ENCODE measurements at places on chromosomes 2 and 18.

GRCh38 chr2:127563458-127564428 lies 28.3 kb downstream of the MYO7B start:
- DNase-seq, result no peak

DNA sequence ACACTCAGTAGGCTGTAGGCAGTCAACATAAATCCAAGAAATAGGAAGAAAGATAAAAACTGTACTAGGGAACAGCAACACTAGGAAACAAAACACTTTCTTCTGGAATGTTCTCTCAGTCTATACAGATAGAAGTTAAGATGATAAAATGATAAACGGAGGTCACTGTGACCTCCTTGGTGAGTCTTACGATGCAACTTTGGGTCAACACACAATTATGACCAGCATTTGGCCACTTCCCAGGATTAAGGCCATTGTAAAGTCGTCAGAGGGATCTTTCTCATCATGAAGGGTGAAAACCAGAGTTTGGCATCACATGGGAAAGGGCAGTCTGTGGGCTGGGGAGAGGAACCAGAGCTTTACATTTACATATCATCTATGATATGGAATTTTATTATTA lies 33.4 kb downstream of the LAMA3 start:
- no peak for DNase-seq

GRCh38 chr2:136378712-136379595 lies 261.0 kb upstream of the CXCR4 start:
- peak; percentile 71 for DNase-seq

DNA sequence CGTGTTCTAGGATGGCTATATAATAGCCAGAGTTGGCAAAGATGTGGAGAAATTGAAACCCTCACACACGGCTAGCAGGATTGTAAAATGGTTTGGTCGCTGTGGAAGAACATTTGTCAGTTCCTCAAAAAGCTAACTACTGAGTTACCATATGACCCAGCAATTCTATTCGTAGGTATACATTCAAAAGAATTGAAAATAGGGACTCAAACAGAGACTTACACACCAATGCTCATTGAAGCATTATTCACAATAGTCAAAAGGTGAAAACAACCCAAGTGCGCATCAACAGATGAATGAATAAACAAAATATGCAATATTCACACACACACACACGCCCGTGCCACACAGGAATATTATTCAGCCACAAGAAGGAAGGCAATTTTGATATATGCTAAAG lies 98.7 kb downstream of the PLA2R1 start:
- no peak for DNase-seq

- DNase-seq, result peak; percentile 15
Observed at GRCh38 chr2:146661473-146662096, 1183.2 kb upstream of the ACVR2A start.

GRCh38 chr2:200658278-200658864 lies 72.6 kb downstream of the AOX1 start:
- DNase-seq, result no peak

DNA sequence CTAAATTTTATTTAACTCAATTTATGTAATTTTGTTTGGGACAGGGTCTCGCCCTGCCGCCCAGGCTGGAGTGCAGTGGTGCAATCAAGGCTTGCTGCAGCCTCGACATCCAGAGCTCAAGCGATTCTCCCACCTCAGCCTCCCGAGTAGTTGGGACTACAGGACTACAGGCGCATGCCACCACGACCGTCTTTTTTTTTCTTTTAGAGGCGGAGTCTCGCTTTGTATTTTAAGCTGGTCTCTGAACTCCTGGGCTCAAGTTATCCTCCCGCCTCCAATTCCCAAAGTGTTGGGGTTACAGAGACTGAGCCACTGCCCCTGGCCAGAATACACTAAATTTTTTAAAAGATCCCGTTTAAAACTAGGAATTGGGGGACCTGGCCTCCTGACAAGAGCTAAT lies 18.5 kb downstream of the WNT10A start:
- DNase-seq, result no peak

GRCh38 chr2:46114996-46115395 lies 182.2 kb upstream of the EPAS1 start:
- DNase-seq, result no peak

GRCh38 chr2:205047273-205047839 lies 502.1 kb downstream of the PARD3B start:
- DNase-seq, result peak; percentile 25

GRCh38 chr18:61992923-61993322 lies 100.1 kb upstream of the RNF152 start:
- no peak for DNase-seq

GRCh38 chr2:120133572-120134244 lies 89.5 kb downstream of the TMEM185B start:
- DNase-seq, result no peak

DNA sequence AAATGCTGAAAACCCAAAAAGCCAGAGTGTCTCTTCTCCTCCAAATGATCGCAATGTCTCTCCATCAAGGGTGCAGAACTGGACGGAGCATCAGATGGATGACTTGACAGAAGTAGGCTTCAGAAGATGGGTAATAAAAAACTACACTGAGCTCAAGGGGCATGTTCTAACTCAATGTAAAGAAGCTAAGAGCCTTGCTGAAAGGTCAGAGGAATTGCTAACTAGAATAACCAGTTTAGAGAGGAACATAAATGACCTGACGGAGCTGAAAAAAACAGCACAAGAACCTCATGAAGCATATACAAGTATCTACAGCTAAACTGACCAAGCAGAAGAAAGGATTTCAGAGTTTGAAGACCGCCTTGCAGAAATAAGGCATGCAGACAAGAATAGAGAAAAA lies 9.7 kb upstream of the POLE4 start:
- no peak for DNase-seq

GRCh38 chr2:98463988-98464771 lies 19.5 kb downstream of the INPP4A start:
- DNase-seq, result peak; percentile 3

- no peak for DNase-seq
Observed at GRCh38 chr18:12377556-12378197, 650 bp upstream of the AFG3L2 start.

DNA sequence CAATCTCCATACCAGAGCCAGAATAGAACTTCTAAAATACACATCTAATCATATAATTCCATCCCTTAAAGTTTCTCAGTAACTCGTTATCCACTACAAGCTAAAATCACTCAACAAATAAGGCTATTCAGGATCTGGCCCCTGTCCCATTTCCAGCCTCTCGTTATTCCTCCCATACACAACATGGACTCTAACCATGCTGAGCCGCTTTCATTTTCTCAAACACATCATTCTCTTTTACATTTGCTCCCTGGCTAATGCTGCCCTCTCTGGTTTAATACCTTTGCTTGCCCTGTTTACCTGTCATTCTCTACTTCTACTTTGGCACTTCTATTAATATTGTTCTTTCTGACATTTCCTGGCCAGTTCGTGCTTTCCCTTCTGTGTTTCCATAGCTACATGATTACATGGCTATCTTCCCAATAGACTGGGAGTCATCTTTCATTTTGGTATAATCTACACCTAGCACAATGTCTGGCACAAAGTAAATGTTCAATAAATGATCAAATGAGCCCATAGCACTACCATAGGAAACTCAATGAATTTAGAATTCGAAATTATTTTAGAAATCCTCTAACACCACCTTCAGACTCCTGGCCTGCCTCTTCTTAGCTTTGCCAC lies 163.6 kb upstream of the VRK2 start:
- no peak for DNase-seq

DNA sequence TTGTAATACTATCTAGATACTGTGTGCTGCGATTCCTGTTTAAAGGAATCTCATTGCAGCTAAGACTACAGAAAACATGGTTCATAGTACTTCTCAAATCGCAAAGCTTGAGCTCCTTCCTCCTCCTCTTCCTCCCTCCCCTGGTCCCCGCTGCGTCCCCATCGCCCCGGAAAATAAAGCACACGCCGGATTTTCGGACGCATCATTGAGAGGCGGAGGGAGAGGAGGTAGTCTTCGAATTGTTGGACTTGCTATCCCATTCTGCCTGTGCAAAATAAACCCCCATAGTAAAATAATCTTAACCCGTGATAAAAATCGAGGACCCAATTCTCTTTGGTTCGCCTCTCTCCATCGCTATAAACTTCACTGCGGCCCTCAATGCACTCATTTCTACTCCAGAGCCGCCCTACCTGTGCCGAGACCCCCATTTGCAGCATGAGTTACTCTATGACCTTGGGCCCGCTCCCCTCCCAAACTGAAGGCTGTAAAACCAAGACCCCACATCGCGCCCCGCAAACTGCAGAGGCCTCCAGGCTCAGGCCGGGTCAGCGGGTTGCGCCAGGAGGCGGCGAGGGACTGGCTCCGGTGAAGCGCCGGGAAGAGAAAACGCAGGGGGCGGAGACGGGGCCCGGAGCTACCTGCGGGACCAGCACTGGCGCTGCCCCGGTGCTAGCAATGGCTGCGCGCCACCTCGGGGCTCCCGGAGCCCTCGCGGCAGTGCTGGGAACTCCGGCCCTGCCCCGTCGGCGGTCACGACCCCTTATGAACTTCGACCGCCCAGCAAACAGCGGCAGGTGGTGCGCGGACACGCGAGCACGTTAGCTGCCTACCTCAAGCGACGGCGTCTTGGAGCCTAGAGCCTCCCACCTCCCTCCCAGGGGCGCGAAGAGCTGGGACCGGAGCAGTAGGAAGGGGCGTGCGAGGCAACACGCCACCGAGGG lies 649 bp downstream of the ESCO1 start:
- peak; percentile 85 for DNase-seq

DNA sequence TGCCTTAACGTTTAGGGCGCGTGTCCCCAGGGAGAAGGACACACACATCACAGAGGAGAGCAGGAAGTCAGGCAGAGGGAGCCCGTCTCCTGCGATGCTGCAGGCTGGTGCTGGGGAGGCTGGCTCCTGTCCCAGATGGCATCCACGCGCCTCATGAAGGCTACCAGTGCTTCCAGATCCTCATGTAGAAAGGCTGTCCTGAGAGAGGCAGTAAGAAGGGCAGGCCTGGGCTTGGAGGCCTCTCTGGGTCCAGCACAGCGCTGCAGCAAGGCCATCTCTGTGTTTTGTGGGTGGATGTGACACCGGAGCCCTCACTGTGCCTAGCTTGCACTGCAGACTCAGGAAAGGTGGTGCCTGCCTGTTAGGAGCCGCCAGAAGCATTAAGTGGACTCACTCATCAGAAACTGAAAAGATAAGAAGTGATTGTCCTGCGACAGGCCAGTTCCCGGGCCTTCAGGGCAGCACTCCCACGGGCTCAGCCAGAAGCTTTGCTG lies 62.7 kb downstream of the FAM168B start:
- no peak for DNase-seq

DNA sequence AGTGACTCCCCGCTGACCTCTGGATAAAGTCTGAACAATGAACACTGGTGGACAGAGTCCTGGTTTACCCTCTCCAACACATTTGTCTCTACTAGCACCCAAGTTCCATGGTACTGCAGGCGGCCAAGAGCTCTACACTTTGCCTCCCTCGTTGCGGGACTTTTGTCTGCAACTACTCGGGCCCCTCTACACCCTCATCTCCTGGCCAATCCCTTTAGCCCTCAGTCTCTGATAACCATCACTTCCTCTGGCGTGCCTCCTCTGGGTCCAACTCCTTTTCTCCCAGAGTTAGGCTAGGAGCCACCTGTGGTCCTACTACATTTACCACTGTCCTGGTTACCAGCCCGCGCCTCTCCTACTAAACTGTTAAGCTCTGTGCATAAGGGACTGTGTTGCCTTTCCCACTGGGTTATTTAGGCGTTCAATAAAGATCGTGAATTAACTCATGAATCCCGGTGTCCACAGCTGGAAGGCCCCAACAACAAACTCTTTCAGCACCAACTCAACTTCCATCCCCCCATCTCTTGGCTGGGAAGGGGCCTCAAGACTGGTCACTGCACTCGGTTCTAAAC lies 757 bp downstream of the HDHD2 start:
- peak; percentile 42 for DNase-seq

GRCh38 chr2:235055891-235056516 lies 104.2 kb downstream of the SH3BP4 start:
- peak; percentile 66 for DNase-seq

GRCh38 chr2:23286031-23286757 lies 98.8 kb upstream of the KLHL29 start:
- no peak for DNase-seq

GRCh38 chr18:55862693-55863390 lies 274.9 kb upstream of the TCF4 start:
- no peak for DNase-seq

DNA sequence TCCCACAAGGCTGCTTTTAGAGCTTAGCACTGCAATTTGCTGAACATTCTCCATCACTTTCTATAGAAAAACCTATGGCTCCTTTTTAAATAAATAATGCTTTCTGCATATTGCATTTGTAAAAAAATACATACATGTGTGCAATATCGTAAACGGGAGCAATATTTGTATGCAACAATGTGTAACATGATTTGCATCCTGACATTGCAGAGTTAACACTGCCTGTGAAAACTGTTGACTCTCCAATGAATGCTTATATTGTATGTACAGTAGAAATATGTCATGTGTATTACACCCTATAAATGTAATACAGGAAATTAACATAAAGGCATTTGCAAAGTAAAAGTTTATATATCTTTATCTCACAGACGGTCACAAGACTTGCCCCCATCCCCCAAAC lies 135.0 kb upstream of the PIEZO2 start:
- DNase-seq, result no peak

DNA sequence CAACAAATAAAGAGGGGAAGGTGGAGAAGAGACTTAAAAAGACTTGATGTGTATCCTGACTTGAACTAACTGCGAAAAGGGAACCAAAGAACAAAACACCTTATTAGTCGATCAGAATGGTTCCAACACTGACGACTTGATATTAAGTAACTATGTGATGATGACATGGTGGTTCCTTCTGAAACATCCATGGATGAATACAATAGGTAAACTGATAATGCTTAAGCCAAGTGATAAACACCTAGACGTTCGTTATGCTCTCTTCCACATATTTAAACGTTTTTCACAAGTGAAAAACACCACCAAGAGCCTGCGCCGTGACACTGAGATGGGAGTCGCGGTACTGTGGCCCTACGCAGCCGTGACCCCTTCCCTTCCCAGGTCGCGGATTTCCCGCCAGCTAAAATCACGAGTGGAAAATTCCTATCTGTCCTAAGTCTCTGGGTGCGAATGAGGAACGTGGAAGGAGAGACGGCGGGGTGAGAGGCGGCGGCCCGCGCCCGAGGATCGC lies 797 bp downstream of the TTC32 start:
- DNase-seq, result no peak

GRCh38 chr18:7729868-7730267 lies 162.8 kb downstream of the PTPRM start:
- no peak for DNase-seq

GRCh38 chr2:121019756-121020155 lies 265.2 kb downstream of the TFCP2L1 start:
- DNase-seq, result no peak

GRCh38 chr2:41937464-41937906 lies 110.3 kb upstream of the PKDCC start:
- peak; percentile 61 for DNase-seq

DNA sequence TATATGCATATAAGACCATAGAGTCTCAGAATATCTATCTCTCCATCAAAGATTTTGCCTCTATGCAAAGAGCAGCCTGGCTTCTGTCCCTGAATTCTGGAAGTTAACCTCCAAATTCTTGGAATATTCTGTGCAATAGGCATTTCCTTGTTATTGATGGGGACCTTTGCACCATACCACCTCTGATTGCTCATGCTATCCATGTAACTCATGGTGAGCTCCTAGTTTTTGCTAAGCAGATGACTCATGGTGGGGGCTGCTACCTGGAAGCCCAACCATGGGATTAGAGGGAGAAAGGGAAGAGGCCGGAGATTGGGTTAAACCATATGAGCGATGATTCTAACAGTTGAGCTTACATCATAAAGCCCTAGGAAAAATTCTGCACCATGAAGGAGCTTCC lies 310.2 kb upstream of the FIGN start:
- no peak for DNase-seq

- peak; percentile 86 for DNase-seq
Observed at GRCh38 chr18:23662309-23663263, at the start of gene ANKRD29. Gene ANKRD29 (minus strand): TSS chr18:23662911. CDS start chr18:23662730, 181 bp downstream.
